ENCODE measurements at places on chromosomes 4 and X.

DNA sequence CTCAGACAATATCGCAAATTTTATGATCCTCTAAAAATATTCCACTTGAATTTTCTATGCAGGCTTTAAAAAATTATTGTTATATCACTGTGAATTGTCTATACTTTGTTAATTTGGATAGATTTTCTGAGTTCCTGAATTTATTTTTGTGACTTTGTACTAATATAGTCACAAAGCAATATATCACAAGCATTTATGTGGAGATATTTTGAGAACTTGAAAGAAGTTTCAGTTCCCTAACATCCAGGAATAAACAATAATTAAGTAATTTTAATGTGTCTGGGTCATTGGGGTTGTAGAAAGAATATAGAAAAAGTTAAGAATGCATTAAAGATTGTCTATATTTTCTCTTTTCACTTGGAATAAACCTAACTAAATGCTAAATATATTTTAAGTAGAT is 32.0 kb downstream of the CXCL8 start:
- DNase-seq: no peak

- no peak for DNase-seq
Measured at GRCh38 chr4:89109841-89110540, 1.3 kb upstream of the TIGD2 start.

DNA sequence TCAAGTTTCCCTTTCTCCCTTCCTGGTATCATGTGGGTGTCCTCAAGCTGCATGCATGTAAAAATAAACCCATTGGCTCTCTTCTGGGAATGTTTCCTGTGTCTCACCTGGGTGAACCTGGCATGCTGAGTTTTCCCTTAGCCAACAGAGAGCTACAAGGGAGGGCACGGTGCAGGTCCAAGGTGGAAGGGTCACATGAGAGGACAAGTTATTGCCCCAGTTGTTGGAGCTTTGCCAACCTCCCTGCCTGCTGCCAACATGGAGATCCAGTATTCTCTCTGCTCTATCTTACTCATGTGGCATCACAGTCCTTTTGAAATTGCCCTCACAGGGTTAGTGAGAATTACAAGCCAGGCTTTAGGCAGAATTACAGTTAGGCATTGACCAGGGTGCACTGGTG is 196.1 kb upstream of the GYPA start:
- DNase-seq: no peak

DNA sequence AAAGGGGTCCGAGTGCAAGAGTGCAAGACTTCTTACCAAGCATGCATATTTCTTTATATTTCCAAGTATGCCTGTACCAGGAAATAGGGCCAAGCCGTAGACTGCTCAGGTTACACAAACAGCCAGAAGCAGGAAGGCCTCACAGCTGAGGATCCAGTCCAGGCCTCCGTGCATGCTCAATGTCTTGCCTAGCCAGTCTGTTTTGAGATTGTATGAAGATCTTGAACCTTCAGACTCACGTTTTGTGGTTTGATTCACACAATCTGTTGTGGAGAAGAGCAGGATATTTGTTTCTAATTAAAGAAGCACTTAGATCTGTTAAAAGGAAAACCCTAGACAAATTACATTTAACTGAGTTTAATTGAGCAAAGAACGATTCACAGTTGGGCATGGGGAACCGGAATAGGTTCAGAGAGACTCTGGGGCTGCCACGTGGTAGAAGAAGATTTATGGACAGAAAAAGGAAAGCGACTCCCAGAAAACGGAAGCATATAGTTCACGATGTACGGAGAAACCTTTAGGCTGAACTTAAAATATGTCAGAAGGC is 1.2 kb downstream of the MGST2 start:
- DNase-seq: no peak

DNA sequence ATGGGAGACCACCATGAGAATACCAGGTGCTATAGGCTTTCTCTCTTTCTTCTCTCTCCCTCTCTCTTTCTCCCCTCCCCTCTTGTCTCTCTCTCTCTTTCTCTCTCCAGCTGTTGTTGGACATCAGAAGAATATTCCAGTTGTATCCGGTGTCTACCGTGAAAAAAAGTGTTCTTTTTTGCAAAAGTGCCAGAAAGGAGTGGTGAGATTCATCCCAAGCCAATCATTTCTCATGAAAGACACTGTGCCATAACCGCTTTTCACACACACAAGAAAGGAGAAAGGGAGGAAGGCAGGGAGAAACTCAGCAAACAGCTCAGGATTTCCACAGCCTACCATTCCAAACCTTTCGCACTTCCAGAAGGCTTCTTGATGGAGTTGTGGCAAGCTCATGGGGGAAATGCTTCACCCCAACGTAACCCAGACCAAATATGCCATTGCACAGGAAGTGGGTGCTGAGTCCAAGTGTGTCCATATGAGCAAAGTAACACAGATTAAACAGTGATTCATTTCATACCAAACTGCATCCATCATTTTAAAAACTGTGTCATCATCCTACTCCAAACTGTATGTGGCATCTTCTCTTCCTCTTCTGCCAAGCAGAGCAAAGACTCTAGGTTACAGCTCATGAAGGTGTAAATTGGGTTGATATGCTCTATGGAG is 224.0 kb downstream of the APBB2 start:
- DNase-seq: no peak

Measured in activated naive CD8-positive, alpha-beta T cell treated with anti-CD3 and anti-CD28 coated beads, Interleukin-2, amount 50 U/mL, for 24 hours (primary cell).